Esophagus squamous epithelium (tissue), 5 donors: ENCODE measurements at places on chromosomes 1 and 21.
A peak's percentile ranks its signal among the peaks of the same experiment; 100 is the strongest.

GRCh38 chr1:65890201-65890843 lies 97.6 kb downstream of the PDE4B start:
- DNase-seq: no peak

DNA sequence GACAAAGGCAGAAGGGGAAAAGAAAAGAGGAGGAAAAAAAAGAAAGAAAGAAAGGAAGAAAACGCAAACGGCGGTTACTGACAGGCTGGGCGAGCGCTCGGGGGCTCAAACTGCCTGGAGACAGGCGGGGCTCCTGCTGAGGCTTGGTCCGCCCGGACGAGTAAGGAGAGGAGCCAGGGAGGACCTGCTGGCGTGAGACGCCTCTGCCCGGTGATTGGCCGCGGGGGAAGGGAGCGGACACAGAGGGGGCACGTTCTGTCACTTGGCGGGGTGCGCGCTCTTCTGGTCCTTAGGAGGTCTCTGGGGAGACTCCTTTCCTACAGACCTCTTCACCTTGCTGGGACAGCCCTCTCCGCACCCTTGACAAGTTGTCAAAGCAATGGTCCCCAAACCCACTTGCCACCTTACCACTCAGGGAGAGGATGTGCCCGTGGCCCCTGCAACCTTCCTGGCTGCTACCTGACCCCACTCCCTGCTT lies 791 bp upstream of the PIK3R3 start:
- DNase-seq: no peak

DNA sequence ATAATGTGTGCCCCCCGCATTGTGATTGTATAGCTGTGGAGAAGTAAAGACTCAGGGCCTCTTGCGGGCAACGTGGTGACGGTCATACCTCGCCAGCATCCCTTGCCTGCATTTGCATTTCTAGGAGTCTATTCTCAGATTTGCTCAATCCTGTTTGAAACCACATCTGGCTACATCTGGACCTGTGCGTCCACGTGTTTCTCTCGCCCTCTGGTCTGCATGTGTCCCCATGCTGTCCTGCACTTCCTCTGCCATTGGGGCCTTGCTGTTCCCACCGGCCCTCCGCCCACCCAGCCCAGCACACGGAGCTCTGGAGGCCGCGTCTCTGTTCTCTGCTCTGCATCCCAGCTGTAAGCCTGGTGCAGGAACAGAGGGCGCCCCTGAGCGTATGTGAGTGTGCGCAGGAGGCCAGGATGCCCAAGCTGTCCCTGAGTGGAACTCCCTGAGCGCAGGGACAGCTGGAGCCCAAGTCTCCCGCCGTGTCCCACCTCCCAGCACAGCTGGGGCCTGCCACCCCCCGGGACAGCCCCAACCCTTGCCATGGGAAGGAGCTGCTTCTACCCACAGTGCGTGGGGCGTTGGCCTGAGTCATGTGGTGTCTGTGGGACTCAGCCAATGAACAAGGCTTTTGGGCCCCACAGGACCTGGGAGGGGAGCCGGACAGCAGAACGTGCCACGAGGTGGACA lies 1.6 kb downstream of the KRTAP10-2 start:
- no peak for DNase-seq

DNA sequence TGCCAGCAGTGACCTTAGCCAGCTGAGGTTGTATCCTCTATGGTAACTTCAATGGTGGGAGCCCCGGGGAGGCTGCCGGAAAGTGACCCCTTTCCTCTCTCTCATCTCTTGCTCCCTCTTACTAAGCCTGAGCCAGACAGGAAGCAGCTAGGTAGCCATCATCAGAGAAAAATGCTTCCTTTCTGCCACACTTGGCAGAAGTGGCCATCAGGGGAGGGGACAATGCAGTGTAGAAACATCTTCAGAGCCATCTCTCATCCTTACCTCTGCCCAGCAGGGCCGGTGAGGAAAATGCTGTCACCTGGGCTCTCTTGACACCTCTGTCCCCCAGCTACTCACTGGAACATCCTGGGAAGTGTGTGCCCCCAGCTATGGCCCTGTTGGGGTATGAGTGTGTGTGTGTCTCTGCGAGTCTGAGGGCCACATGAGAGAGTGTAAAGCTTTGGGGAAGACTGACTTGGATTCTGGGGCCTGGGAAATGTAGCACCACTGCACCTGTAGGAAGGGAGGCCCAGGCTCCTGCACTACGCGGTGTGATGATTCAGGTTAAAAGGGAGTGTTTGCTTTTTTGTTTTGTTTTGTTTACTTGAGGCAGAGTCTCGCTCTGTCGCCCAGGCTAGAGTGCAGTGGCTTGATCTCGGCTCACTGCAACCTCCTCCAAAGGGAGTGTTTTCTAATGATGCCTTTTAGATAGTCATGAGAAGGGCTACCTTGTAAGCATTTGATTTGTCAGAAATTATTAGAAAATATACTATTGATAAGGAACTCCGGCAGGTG lies 48.7 kb upstream of the CNTN2 start:
- DNase-seq: no peak

DNA sequence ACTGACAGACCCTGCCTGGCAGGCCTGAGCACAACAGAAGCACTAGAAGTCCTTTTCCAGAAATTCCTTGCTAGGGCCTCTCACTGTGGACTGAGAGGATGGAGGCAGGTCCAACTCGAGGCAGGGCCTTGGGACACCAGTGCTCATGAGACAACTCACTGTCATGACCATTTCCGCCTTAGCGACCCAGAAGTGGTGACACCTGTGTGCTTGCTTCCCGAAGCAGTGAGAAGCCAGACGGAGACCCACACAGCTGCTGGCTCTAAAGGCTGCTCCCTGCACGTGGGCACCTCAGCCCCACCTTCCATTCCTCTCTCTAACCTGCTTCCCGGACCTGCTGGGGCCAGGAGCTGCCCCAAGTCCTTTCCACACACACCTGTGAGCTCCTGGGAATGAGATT lies 33.0 kb downstream of the KCNC4 start:
- DNase-seq: no peak

DNA sequence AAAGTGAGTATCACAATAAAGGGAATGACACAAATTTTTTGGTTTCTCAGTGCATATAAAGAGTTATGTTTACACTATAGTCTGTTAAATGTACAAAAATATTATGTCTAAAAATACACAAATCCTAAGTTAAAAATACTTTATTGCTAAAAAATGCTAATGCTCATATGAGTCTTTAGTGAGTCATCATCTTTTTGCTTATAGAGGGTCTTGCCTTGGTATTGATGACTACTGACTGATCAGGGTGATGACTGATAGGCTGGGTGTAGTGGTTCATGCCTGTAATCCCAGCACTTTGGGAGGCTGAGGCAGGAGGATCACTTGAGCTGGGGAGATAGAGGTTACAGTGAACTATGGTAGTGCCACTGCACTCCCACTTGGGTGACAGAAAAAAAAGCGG lies 12.9 kb upstream of the NUF2 start:
- DNase-seq: no peak

GRCh38 chr1:214004014-214004413 lies 16.2 kb downstream of the PROX1 start:
- no peak for DNase-seq

DNA sequence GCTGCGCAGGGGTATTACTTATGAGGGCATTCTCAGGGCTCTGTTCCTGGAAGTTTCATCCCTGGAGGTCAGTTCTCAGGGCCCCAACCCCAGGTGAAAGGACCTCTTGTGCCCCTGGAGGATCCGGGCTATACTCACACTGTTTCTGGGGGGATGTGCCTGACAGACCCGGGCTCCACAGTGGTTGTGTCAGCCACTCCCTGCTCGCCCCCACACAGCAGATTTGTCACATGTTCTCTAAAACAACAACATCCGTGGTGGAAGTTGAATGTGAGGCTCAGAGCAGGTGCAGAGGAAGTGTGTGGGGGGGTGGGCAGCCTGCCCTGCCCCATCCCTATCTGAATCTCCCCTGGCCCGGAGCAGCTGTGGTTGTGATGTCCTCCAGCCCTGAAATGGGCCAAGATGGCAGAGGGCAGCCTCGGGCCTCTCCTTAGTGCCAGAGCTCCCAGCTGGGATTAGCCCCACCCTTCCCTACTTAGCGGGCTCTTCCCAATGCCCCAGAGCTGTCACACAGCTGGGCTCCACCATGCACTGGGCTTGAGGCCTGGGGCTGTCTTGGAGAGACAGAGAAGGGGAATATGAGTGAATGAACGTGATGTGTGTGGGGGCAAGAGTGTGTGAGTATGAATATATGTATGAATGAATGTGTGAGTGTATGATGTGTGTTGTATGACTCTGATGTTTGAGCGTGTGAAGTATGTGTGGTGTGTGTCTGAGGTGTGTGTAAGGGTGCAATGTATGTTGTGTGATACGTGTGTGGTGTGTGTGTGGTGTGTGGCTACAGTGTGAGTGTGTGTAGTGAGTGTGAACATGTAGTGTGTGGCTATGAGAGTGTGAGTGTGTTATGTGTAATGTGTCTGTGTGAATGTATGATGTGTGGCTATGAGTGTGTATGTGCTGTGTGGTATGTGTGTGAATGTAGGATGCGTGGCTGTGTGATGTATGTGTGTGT lies 1.5 kb upstream of the FCMR start:
- peak; percentile 44 for DNase-seq

DNA sequence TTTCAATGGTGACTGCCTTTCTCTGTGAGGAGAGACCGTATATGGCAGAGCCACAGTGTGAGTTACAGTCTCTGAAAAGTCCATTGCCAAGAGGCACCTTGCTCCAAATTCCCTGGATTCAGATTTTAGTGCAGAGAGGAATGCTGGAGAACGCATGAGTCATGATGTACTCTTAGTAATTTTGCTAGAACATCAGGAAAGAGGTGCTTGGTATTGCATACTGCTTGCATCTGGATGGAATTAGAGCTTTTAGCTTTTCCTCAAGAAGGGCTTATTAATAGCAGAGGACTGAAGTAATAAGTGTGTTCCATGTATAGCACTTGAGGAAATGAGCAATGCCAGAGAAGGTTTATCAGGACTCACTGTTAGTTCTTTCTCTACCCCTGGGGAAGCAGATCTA lies 40.5 kb upstream of the AKT3 start:
- DNase-seq: no peak

DNA sequence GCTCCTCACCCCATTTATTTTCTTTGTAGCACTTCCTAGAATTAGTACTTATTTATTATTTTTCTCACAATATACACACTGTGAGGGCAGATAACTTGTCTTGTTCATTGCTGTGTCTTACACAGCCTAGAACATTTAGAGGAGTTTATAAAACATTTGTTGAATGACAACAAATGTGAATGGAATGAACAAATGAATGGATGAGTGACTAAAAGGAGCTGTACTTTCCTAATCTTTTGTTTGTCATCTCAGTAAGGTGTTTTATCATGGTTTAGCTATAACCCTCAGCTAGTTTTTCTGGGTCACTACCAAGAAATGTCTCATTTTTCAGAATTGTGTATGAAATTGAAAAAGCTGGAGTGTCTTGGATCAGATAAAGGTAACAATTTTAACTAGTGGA lies 239.3 kb upstream of the KCNK2 start:
- no peak for DNase-seq

DNA sequence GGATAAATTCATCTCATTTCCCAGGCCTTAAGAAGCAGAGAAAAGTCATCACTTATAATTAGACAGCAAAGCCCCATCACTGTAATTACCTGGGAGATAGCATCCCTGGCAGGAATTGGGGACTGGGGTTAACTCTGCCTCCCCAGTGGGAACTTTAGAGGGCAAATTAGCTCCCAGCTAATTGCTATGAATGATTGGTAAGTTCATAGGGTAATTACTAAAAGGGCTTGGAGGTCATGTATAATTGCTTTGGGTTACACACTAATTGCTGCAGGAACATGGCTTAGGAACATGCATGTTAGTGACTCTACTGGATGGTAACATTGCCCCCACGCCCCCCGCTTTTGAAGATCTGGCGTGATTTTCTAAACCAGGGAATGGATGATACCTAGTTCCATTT lies 64.8 kb downstream of the UBE2T start:
- no peak for DNase-seq

GRCh38 chr1:59354709-59355337 lies 57.9 kb downstream of the FGGY start:
- no peak for DNase-seq

DNA sequence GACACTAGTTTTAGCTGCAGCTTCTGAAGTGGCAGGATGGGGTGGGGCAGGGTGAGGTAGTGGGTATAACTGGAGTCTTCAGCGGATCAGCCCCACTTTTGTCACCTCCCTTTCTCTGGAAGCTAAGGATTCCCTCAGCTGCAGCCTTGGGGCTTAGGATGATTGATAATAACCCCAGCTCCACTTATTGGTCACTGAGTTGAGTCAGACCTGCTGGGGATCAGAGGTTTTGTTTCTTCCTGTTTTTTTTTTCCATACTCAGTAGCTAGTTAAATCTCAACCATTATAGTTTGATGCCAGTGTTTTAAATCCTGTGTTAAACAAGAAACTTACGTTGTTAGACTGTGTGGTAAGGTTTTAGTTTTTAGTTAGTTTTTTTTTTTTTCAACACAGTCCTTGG lies 57.2 kb downstream of the LAMC1 start:
- no peak for DNase-seq

DNA sequence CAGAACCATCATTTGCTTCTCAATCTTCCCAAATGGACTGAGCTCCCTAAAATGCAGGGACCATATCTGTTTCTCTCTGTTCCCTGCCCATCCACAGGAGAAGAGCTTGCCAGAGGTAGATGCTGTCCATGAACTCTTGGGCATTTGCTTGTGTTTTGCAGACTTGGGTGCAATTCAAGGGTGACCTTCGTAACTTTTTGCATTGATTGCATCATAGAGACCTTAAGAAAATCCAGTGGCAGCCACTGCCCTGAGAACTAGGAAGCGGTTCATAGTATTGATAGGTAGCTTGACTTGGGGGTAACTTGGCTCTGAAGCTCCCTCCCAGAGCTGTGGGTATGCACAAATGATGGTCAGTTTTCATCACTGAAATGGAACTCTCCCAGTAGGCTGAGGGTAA lies 34.3 kb upstream of the EDEM3 start:
- DNase-seq: no peak

- DNase-seq: no peak
These were observed 9.9 kb downstream of the CD58 start for GRCh38 chr1:116560704-116561490.

DNA sequence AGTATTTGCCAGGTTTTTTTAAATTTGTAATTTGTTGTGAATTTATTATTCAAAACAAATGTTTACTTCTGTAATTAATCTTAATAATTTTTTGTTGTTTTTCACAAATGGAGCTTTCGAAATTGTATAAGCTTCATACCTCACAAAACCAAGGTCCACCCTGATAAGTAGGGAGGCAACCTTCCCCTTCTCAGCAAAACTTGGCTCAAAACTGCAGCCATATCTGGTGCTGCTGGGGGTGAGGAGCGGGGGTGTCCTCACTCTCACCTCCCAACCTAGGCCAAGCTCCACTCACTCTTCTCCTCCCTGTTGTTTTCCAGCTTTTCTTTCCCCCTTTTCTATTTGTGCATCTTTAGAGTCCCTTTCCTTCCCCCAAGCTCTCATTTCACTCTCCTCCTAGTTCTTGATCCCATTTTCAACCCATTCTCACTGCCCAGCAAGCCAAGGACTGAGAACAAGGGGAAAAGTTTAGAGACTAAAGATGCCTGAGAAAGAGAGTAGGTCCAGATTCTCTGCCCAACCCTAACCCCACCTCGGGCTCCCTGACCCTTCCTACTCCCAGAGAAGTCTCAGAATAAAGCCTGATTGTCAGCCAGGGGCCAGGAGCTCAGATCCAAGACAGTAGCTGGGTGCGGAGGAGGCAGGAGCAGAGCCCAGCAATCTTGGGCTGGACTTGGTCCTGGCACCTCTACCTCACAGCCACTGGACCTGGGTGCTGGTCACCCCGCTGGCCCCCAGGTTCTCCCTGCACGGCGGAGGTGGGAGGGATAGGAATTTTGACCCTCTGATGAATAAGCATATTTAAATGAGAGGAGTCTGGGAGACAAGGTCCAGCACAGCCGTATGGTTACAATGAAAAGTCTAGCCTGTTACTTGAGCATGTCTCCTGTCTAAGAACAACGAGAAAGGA lies 8.3 kb upstream of the CFAP45 start:
- DNase-seq: no peak
